Activated CD8-positive, alpha-beta memory T cell treated with anti-CD3 and anti-CD28 coated beads for 1 hour (primary cell): ENCODE measurements at places on chromosomes 2 and 18.

DNA sequence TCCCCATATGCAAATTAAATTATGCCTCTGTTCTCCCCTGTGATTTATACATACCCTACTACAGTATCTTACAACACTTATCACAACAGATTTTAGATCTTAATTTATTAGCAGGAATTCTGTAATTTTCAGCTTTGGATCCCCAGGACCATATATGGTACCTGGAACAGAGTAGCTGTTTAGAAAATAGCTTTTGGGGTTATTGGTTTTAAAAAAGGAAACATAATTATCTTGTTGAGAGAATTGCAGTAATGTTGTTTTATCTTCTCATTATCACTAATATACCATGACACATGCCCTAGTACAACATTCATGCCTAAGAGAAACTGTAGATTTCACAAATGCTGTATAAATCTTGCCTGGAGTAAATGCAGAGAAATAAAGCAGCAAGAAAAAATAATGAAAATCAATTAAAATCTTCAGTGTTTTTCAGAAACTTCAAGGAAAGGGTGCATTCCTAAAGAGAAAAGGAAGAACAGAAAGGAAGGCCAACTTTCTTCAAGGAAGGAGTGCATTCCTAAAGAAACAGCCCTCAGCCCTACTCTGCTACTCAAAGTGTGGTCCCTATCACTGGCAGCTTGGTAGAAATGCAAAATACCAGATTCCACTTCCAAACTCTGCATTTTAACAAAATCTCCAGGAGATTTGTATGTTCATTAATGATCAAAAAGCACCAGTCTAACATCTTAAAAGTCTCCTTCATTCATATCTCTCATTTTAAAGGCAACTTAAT is 37.1 kb upstream of the CSRNP3 start:
- DNase-seq: no peak

DNA sequence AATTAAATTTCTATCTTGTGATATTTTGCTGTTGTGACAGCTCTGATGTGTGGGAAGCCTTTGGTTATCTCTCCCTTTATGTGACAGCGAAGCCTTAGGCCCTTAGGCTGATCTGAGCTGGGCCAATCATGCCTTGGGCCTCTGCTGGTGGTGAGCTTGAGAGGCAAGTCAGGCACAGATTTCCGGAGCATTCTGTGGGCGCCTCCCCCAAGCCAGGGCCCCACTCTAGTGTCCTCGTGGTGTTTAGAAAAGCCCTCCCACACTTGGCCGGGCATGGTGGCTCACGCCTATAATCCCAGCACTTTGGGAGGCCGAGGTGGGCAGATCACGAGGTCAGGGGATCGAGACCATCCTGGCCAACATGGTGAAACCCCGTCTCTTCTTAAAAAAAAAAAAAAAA is 239.8 kb downstream of the SH3RF3 start:
- no peak for DNase-seq

GRCh38 chr2:46003903-46004473 is 293.2 kb upstream of the EPAS1 start:
- DNase-seq: no peak

- DNase-seq: no peak
Measured at GRCh38 chr18:50461251-50461650, 86.4 kb downstream of the SKA1 start.

DNA sequence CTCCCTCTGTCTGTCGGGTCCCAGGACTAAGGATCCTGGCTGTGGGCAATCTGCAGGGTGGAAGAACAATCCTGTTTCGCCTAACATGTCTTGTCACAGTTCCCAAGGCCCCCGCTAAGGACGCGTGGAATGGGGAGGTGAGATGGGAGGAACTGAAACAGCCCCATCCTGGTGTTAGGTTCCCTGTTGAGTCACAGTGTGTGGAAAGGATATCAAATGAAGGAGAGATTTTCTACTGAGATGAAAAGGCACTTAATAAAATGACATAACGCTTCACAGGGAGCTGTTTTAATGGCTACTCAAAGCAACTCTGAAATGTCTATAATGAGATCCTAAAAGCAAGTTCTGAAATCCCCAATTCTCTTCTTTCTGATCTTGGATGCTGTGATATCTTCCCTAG is 52.5 kb downstream of the RAB31 start:
- DNase-seq: no peak

- DNase-seq: no peak
Measured at GRCh38 chr2:215683295-215683694, 247.4 kb upstream of the FN1 start.
